ACHN (cell line): ENCODE measurements at places on chromosomes 3 and 15.

DNA sequence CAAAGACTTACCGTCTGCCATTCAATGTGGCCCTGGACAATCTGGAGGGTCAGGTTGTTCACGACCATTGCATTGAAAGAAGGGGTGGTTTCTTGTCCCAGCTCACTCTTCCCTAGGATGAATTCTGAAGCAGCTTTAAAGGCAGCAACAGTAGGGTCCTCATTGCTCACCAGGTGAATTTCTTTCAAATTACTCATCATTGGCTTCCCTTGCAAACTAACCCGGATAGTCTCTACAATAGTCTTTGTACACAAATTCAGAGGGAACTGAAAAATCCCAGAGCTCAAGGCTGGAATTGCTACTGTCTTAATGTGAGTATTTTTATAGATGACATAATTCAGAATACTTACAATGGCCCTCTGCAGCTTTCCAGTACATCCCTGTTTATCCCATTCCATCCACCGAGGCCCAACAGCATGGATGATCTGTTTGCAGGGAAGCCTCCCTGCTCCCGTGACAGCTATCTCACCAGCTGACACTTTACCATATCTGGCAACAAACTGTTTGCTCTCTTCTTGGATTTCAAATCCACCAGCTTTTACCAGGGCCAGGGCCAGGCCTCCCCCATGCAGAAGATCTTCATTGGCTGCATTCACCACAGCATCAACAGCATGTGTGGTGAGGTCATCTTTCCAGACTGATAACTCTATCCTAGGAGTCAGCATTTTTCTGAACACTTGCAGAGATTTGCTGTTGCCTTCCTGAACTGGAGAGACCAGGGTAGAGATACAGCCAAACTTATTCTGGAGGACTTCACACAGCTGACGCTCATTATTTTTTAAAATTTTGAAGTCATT lies 8.6 kb downstream of the PARP9 start:
- peak; percentile 29 for DNase-seq

DNA sequence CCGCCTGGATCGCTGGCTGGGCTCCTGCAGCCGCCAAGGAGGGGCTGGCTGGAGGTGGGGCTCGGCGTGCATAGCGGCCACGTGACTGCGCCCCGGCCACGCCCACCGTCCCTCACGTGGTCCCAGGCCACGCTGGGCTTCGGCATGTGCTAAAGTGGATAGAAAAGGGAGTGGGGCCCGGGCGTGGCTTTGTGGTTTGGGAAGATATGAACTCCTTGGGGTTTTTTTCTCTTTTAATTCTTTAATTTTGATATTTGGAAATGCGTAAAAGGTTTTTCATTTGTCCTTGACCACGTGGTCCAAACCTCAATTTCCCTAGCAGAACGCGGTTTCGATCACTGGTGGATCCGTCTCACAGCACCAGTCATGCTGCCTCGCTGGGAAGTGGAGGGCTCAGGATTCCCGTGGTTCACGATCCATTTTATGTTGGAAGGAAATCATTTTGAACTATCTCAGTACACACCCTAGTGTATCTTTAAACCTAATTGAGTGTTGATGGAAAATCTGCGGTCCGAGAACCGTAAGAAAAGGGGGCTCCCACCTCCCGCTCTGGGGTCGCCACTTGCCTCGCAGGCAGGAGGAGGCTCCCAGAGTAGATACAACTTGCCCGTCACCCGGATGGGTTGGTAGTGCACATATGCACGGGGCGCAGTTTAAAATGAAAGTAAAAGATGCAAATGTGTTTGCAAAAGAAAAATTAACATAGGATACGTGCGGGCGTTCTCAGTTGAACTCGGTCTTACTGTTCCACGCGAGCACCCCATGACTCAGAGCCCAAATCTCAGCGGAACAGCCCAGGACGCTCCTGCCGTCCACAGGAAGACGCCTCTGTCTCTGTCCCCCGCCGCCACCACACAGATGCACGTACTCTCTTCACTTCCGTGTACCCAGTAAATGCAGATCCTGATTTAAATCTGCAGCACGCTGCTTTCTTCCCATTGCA lies 141.9 kb downstream of the PGPEP1L start:
- DNase-seq, result peak; percentile 87

- DNase-seq, result no peak
Measured at GRCh38 chr15:51970132-51970817, 1.3 kb downstream of the LEO1 start.

DNA sequence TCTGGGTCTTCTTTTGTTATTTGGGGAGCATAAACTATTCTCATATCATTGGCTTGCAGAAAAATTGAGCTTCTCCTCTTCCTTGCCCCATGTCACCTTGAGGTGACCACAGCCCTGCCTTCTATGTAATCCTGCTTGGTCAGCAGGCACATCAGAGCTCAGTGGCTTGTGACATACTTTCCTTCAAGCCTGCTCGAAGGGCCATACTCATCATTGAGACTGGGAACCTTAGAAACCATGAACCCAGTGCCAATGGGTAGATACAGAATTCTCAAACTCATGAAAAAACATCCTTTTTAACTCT lies 3.7 kb upstream of the CCR2 start:
- no peak for DNase-seq

DNA sequence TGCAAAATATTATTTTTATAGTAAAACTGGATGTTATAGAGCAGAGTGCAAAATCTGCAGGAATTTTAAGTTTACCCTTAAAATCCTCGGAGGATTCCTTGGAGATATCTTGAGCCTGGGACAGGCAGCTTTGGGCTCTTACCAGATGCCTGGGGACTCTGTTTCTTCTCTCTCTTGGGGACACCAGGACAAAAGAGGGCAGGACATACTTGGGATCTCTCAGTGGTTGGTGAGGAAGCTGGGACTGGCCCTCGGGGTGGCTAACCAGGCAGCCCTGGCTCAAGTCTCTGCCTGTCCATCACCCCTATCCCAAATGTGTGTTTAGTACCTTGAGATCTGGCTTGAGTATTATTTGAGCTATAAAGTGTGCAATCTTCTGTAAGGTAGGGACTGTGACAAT lies 38.6 kb downstream of the TKT start:
- DNase-seq, result no peak

GRCh38 chr15:65956899-65957298 lies 87.6 kb downstream of the RAB11A start:
- no peak for DNase-seq

GRCh38 chr3:10421996-10422395 lies 83.4 kb downstream of the ATP2B2 start:
- no peak for DNase-seq

GRCh38 chr15:72389231-72389630 lies 8.9 kb upstream of the TMEM202 start:
- no peak for DNase-seq
